ENCODE measurements at places on chromosomes 5 and 9.

DNA sequence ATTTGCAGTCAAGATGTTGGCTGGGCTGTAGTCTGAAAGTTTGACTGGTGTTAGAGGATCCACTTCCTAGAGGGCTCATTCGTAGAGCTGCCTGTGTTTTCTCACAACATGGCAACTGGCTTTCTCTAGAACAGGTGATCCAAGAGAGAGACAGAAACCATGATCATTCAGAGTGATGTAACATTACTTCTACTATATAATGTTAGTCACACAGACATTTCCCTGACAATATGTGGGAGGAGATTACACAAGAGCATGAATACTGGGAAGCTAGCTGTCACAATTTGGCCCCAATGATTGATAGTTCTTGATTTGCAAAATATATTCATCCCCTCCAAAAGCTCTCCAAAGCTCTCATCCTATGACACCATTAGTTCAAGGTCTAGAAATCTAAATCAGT is 10.9 kb upstream of the TMEM161B start:
- DNase-seq = no peak

GRCh38 chr9:110078604-110079003 is 129.4 kb downstream of the C9orf152 start:
- DNase-seq = no peak

DNA sequence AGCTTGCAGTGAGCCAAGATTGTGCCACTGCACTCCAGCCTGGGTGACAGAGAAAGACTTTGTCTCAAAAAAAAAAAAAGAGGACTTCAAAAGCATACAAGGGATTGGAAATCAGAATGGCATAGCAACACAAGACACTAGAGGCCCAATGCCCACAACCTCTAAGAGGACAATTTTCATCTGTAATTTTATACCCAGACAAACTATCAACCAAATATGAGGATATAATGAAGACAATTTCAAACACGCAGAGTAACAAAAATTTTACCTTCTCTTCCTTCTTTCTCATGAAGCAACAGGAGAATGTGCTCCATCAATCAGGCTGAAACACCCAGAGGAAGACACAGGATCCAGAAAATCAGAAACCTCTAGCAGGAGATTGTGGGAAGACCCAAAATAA is 46.8 kb downstream of the GCNT4 start:
- DNase-seq = no peak

DNA sequence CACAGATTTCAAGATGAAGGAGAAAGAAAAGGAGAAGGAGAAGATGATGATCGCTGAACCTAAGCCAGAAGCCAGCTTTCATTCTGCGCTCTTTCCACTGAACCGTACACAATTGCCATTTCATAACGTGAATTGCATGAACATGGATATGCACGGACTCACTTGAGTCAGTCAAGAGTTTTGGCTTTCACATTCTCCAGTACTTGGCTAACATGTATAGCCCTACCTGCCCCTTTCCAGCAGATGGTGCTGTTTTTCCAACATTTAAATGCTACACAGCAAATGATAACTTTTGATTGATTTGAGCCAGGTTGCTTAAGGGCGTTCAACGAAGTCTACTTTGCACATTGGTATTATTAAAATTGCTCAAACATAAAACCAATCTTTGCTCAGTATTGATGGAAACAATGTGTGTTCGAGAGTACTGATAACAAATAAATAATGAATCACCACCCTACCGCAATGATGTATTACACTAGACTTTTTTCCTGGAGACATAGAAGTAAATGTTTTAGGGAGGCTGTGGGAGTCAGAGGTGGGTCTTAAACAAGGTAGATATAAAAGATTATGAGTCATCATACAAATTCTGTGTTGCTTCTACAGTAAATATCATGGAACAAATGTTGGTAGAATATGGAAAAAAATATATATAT is 196.4 kb downstream of the TRPM3 start:
- DNase-seq = no peak

DNA sequence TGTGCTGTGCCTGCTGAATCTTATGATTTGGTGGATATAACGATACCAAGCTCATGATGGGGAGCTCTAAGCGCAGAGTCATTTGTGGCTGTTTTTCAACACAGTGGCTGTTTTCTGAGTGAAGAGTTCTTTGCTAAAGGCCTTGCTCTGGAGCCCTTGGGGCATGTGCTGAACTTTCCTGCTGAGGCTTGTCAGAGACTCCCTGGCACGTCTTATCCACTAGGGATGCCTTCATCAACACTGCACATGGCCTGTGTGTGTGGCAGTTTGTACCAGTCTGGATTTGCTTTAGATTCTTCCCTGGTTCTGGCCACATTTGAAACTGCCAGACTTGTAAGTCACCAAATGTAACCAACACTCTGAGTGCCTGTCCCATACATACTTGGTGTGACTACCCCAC is 188.2 kb downstream of the DMRT2 start:
- DNase-seq = no peak
